Stimulated activated CD4-positive, alpha-beta T cell treated with anti-CD3 and anti-CD28 coated beads, TNF-alpha, amount 100 ng/mL, for 24 hours (primary cell): ENCODE measurements at places on chromosomes 6 and 20.
A peak's percentile ranks its signal among the peaks of the same experiment; 100 is the strongest.

DNA sequence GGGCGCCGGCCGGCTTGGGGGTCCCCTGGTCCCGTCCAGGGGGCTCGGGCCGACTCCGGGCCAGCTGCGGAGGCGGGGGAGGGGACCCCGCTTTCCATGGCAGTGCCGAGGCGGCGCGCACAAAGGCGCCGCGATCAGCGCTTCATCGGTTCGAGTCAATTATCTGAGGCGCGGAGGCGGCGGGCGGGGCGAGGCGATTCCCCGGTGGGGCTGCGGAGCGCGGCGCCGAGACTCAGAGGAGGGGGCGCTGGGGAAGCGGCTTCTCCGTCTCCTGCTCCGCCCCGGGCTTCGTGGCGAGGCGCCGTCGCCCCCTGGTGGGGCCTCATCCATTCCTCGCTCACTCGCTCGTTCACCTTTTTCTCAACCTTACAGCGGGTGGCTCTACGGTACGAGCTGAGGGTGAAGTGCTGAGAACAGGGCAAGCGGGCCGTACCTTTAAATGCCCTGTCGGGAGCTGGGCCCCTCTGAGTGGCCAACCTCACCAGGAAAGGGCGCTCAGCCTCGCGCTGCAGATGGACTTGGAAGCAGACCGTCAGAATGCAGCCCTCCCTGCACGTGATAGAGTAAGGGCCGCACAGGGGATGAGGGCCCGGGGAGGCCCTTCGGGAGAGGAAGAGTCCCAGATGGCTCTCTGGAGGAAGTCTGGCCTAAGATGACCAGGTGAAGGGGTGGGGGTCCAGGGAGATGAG is 39.9 kb downstream of the SLC52A3 start:
- DNase-seq = peak; percentile 63

GRCh38 chr6:33417128-33417902 is 592 bp downstream of the CUTA start:
- DNase-seq = no peak

GRCh38 chr6:6969761-6970223 is 138.0 kb upstream of the RREB1 start:
- DNase-seq = no peak

DNA sequence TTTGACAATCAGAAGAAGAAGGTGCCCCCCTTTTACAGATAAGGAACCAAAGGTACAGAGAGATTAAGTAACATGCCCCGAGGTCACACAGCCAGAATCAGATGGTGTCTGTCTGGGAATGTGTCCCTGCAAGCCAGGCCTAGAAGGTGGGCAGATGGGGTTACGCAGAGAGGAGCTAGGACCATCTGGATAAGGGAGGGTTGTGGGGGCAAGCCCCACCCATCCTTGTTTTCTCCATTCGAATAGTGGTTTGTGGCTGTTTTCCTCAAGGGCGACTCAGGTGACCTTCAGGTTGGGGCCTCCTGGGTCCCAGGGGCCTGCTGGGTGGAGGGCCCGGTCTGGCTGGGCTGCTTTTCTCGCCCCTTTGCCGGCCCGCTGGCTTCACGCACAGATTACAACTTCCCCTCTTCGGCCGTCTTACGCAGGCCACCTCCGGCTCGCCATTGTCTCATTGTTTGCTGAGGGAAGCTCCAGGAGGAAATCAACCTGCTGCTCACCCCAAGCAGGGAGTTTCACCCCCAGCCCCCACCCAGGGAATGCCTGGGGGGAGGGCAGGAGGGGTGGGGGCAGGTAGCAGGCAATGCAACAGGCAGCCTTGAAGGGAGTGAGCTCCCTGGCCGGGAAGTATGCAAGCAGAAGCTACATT is 30.8 kb upstream of the CSNK2A1 start:
- DNase-seq = no peak

DNA sequence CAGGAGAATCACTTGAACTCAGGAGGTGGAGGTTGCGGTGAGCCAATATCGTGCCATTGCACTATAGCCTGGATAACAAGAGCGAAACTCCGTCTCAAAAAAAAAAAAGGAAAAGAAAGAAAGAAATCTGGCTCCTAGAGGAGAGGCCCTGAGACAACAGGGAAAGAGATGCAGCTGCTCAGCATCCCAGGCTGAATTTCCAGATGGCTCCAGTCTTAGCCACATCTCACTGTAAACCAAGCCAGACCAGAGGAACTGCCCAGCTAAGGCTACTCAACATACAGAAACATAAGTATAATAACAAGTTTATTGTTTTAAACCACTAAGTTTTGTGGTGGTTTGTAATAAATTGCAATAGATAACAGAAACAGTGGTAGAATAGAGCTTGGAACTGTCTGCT is 38.5 kb upstream of the TASP1 start:
- no peak for DNase-seq

- no peak for DNase-seq
Measured at GRCh38 chr6:99349171-99350141, at the start of gene FAXC. Gene FAXC (minus strand): TSS chr6:99349674. CDS start chr6:99349372, 302 bp downstream.

GRCh38 chr6:4902363-4902762 is 101.5 kb downstream of the RPP40 start:
- DNase-seq = no peak

GRCh38 chr6:135093578-135093977 is 39.0 kb upstream of the HBS1L start:
- no peak for DNase-seq

DNA sequence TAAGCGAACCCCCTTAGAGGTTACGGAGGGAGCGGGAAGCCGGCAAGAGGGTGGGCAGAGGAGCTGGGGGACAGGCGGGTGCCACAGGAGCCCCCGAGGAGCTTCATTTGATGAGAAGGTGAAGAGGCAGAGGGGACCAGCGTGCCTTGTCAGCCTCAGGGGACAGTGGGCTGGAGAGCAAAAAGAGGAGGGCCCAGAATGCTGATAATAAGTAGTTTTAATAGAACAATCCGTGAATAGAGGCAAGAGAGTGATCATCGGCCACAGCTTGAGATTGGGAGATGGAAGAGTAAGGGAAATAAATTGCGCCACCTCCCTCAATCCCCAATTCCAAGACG is 1.3 kb downstream of the COL19A1 start:
- no peak for DNase-seq

GRCh38 chr6:90078513-90079289 is 184.4 kb downstream of the GJA10 start:
- DNase-seq = peak; percentile 72

GRCh38 chr6:37200085-37200484 is 30.1 kb downstream of the PIM1 start:
- no peak for DNase-seq

DNA sequence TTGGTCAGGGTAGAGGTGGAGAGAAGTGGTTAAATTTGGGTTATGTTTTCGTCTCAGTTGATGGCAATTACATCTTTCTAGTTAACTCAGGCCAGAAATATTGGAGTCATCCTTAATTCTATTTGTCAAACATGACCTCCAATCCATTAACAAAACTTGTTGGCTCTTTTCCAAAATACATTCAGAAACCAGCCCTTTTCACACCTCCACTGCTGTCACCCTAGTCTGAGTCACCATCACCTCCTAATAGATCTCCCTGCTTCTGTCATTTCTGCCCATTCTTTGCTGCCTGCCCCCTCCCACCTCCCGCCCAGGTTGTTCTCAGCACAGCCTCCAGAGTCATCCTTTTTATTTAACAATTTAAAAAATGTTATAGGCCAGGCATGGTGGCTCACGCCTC is 3.0 kb upstream of the ABCF1 start:
- peak; percentile 53 for DNase-seq

DNA sequence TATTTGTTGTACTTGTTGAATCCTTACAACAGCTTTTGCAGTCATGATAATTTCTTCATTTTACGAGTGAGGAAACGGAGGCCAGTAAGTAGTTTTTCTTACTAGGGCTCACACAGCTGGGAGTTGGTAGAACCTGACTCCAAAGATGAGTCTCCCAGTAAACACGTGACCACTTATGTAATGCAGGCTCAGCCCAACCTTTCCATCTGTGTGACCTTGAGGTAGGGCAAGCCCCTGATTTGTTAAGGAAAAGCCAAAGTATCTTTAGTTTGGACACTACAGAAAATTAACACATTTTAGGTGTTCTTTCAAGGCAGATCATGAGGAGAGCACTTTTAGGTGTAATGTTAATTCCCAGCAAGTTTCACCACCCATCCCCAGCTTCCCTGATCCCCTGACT is 111.3 kb downstream of the LRRC1 start:
- no peak for DNase-seq

GRCh38 chr6:52341561-52342260 is 20.2 kb upstream of the PAQR8 start:
- no peak for DNase-seq

DNA sequence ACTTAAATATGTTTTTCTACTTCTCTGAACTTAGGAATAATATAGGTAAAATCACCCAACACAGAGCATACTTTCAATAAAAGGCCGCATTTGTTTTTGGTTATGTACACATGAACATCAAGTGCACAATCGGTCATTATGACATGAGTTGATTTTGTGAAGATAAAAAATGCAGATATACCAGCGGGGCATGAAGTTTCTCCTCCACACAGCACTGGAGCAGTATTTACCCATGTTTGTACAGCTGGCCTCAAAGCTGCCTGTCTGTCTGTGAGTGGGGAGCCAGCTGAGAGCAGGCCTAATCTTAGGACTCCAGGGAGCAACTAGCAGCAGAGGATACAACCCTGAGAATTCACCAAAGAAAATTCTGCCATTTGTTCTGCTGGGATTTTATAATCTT is 206.5 kb downstream of the TPBG start:
- no peak for DNase-seq

DNA sequence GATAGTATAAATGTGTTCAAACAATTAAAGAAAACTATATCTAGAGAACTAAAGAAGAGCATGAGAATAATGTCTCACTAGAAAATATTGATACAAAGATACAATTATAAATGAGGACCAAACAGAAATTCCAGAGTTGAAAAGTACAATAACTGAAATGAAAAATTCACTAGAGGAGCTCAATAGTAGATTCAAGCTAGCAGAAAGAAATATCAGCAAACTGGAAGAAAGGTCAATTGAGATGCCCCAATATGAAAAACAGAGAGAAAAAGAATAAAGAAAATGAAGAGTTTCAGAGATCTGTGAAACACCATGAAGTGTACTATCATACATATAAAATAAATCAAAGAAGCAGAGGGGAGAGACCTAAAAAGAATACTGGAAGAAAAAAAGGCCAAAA is 18.0 kb upstream of the BRPF3 start:
- no peak for DNase-seq

DNA sequence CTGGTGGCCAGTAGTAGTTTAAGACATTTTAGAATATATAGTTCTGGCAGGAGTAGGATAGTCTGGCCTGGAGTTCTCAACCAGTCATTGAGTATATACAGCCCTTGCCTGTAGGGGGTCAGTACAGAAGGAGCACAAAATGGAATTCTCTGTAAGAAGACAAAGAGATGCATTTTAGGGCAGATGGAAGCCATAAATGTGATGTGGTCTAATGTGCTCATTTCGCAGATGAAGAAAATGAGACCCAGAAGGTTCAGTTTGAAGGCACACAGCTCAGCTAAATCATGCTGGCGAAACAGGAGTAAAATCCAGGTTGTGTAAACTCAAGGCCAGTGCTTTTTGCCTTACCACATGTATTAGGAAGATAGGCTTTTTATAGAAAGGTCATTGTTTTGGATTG is 29.6 kb downstream of the QKI start:
- no peak for DNase-seq

GRCh38 chr20:43495388-43495787 is 12.1 kb upstream of the L3MBTL1 start:
- DNase-seq = no peak

DNA sequence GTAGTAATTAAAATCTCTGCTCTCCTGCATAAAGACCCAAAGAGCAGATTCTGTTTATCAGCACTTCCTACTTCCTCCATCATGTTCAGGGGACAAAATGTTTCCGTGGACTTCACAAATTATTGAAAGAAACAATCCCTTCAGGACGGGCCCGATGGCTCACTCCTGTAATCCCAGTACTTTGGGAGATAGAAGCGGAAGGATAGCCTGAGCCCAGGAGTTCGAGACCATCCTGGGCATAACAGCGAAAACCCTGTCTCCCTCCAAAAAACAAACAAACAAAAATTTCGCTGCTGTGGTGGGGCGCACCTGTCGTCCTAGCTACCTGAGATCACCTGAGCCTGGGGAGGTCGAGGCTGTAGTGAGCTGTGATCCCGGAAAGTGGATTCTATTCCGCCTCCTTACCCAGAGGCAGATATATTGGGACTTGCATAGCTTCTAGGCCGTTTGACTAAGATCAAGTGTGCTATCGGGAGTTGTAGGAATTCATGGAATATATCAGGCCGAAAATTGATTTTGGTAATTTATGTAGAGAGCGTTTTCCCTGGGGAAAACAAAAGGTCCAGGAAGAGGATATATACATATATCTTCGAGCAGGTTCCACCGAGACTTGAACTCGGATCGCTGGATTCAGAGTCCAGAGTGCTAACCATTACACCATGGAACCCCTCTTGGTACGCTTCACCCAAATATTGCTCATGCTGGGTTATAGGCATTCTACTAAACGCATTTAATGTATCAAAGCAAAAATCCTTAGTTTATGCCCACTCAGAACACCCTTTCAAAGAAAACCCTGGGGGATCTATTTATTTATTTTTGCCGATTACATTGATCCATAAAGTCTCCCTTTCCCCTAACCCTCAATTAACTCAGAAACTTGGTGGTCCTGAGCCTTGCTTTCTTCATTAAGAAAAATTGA is 74.5 kb upstream of the ZNF184 start:
- peak; percentile 32 for DNase-seq

DNA sequence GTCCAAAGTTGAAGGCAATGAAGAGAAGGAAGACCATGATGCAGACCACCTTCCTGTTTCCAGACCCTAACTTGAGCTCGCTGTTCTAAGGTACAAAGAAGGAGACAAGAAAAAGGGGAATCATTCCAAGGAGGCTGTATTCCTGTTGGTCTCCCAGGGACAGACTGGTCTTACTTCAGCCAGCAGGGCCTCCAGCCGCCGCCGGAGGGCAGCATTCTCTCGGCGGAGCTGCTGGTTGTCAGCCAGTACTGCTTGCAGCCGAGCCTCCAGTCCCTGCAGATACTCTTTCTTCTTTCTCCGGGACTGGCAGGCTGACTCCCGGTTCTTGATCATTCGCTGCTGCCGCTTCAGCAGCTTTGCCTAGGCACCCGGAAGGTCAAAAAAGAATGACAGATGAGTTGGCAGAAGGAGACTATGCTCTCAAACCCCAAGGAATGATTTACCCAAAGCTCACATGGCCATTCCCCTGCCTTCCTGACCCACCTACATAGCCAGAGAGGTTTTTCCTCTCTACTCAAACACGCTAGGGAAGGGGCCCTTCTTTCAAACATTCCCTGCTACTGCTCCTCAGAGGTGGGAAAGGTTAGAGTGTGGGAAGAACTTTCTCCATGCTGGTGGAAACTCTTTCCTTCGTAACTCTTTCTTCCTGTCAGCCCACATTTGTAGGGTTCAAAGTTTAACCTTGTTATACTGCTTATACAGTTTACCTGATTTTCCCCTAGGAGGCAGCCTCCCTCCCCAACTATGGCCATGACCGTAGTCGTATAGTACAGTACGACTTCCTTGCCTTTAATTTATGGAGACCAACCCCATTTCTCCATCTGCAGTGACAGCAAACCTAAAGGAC is 9.0 kb downstream of the ATF6B start:
- peak; percentile 38 for DNase-seq

GRCh38 chr20:25278636-25279361 is 30.9 kb downstream of the PYGB start:
- no peak for DNase-seq

- DNase-seq = no peak
Measured at GRCh38 chr6:13367396-13367795, 39.1 kb upstream of the TBC1D7 start.
